Posterior cingulate gyrus (tissue), 11 donors: ENCODE measurements at places on chromosomes 16 and 17.
A peak's percentile ranks its signal among the peaks of the same experiment; 100 is the strongest.

DNA sequence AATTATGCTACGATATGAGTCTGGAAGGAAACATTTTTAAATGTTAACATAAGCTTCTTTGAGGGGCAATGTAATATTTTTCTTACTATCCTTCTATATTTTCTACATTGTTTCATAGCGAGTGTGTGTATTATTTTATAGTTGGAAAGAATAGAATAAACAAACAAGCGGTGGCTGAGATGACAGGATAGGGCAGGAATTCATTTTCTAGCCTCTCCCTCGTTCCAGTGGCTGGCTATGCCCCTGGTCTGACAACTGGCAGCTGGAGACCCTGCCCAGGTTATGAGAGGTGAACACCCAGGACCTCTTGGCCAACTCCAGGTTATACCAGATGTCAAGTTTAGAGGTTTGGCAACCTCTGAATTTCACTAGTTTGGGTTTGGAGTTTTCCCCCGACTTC lies 14.5 kb upstream of the TNRC6C start:
- no peak for DNase-seq

DNA sequence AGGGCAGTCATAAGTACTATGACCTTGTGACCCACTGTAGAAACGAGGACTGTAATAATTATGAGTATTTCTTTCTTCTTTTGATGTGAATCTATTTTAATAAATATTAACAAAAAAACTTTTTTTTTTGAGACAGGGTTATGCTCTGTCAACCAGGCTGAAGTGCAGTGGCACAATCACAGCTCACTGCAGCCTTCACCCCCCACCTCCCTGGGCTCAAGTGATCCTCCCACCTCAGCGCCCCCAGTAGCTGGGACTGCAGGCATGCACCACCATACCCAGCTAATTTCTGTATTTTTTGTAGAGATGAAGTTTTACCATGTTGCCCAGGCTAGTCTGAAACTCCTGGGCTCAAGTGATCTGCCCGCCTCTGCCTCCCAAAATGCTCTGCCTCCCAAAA lies 32.6 kb downstream of the SCPEP1 start:
- no peak for DNase-seq

DNA sequence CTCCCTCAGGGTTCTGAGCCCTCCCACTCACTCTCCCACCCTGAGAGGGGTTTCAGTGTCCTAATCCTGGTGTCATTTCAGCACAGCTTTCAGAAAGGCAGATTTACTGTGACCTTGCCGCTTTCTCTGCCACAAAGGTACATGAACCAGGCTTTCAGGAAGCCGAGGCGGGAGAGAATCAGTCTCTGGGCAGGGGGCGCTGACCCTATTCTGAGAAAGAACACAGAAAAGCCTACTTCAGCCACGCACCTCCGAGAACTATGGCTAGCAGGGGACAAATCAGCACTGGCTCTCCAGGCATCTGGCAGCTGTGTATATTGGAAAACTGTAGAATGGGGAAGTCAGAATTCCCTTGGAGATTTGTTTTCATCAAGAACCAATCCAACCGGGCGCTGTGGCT lies 57.7 kb upstream of the BCAR1 start:
- no peak for DNase-seq

- DNase-seq, result no peak
These were observed 20.8 kb downstream of the UTS2R start for GRCh38 chr17:82392209-82392920.

DNA sequence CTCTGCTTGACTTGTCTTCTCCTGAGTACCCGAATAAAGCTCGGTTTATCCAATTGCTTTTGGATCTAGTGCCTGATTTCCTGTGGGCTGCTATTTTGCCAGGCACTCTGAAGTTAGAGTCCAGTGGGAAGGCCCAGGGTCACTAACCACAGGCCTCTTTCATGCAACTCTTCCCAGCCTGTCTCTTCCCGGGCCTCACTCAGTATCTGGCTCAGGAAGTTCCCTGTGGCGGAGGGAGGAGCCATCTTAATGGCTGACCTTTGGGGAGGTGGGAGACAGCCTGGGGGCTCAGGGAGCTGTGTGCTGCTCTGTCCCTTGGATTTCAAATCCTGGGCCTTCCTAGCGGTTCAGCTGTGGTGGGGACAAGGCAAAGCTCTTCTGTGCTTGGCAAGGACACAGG lies 328.5 kb downstream of the SLC39A11 start:
- DNase-seq, result no peak

DNA sequence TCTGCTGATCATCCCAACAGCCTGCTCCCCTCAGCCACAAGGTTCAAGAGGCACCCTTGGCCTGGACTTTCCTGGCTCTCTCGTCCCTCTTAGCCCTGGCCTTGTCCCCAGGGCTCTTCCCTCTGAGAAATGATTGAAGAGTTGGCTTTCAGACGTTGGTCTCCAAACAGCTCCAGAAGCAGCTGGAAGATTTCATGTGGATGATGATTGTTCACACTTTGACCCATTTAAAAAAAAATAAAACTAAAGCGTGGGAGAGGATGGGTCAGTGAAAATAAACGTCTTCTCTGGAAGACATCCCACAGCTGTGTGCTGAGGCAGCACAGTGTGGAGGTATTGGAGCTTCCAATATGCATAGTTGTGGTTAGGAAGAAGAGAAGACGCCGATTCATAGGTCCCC lies 54.7 kb upstream of the CDH11 start:
- DNase-seq, result no peak

GRCh38 chr17:78458736-78459335 lies 80.4 kb downstream of the PGS1 start:
- peak; percentile 97 for DNase-seq

DNA sequence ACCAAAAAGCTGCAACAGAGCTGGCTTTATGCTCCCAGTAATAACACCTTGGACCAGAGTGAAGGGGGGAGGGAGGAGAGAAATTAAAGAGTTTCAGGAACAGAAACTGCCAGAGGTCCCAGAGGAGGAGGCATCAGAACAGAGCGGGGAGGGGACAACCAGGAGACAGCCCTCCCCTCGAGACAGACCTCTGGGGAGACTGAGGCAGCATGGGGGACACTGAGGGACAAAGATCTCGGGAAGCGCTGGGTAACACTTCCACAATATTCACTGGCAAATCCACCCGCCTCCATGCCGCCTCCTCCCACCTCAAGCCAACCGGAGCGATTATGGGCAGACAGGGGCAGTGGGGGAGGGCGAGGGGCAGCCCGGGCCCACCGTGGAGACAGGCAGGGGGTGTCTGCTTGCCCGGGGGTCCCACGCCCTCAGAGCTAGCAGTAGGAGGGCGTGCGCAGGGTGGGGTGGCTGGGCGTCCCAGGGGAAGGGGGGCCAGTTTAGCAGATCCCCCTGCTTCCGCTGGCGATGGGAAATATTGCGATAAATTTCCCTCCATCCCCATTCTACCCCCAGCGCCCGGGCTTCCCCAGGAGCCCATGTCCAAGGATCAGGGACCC lies 1.2 kb downstream of the PCGF2 start:
- no peak for DNase-seq

GRCh38 chr17:42378959-42379594 lies 9.2 kb downstream of the STAT3 start:
- DNase-seq, result no peak

- no peak for DNase-seq
These were observed 3.4 kb downstream of the TERF2 start for GRCh38 chr16:69382421-69382820.

DNA sequence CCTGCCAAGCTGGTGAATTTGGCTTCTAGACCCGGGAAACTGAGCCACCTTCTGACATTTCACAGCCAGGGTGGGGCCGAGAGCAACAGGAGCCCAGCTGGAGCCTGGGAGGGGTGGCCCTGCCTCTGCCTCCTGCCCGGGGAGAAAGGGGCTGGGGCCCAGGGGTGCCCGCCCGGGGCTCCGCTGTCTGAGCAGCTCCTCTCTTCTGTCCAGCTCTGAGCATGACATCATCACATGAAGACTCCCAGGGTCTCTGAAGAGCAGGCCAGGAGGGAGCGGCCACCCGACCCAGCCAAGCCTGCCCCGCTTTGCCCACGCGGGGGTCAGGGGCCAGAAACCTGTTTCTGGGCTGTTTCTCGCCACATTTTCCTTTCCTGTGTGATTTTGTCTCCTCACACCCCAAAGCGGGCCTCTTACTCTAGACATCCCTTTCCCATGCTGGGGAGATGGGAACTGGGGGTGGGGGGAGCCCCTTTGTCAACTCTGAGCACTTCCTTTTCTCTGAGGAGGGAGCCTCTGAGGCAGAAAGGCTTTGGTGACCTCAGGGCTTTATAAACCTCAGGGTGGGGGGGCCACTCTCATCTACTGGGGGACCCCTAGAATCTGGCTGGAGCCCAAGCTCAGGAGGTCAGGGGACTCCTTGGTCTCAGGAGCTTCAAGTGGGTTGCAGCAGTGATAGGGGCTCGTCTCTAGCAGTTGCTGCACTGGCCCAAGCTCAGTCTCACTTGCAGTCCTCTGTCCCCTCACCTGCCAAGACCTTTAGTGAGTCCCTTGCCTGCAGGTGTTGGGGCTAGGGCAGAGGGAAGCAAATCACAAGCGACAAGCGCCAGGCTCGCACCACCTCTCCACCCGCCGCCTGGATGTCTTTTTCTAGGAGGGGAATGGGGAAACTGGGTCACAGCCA lies 7.6 kb downstream of the UBALD2 start:
- DNase-seq, result no peak

- DNase-seq, result no peak
These were observed 5.7 kb upstream of the SNAI3 start for GRCh38 chr16:88691924-88692560.

GRCh38 chr17:76986365-76986764 lies 118.2 kb downstream of the MGAT5B start:
- peak; percentile 72 for DNase-seq

DNA sequence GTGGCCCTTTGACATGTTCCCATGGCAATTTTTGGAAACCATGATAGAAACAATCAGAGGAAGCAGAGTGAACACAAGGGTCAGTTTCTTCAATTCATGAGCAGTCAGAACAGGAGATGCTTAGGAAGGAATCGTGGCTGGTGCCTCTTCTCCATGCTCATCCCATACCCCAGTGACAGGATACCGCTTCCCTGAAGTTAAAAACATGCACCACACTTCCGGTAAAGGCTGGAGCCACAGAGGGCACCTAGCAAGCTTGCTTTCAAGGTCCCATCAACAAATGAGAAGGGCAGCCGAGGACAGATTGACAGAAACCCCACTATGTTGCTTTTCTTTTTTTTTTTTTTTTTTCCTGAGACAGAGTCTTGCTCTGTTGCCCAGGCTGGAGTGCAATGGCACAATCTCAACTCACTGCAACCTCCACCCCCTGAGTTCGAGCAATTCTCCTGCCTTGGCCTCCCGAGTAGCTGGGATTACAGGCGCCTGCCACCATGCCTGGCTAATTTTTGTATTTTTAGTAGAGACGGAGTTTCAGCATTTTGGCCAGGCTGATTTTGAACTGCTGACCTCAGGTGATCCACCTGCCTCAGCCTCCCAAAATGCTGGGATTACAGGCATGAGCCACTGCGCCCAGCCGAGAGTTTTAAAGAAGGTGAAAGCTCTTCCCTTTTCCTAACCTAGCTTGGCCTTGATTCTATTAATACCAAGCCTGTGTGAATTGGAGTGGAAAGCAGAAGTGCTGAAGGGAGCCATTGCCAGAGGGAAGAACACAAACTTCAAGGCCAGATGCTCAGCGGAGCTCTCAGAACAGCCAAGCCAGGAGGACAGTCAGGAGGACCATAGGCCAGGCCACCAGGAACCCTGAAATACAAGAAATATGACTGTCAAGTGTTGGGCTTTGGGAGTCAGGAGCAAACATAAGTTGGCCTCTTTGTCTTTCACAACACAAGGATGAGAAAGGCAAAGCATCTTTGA lies 16.6 kb downstream of the GP2 start:
- no peak for DNase-seq

GRCh38 chr17:3843935-3844516 lies 2.0 kb downstream of the NCBP3 start:
- DNase-seq, result no peak

- DNase-seq, result peak; percentile 52
These were observed 8.0 kb downstream of the FLYWCH1 start for GRCh38 chr16:2919511-2920255.
